ENCODE measurements at places on chromosomes 4 and X.

GRCh38 chr4:109764789-109765402, 35.0 kb upstream of the PLA2G12A start:
- no peak for DNase-seq

DNA sequence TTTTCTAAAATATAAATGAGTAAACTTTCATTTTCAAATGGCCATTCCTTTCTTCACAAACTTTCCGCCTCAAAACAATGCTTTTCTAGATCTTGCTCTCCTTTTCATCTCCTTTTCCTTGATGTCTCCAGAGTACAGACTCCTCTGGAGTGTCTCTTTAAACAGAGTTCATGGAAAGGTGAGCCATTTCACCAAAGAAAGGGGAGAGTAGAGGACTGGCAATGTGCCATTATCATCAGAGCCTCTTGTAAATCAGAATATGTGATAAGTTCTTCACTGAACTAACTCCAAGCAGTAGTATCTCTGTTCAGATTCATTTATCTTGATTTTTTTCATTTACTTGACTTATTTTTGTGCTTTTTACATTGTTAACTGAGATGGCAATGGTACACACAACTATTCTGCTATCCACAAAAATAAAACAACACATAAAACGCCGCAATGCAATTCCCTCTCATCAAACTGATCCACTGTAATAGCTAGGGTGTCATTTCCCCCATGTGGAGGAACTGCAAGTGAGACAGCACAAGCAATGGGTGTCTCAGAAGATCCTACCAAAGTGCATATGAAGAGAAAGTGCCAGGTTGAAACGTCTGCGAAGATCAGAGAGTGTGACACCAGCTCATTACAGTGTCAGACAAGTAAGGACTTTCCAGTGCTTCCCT, 125.4 kb downstream of the RASL11B start:
- no peak for DNase-seq

DNA sequence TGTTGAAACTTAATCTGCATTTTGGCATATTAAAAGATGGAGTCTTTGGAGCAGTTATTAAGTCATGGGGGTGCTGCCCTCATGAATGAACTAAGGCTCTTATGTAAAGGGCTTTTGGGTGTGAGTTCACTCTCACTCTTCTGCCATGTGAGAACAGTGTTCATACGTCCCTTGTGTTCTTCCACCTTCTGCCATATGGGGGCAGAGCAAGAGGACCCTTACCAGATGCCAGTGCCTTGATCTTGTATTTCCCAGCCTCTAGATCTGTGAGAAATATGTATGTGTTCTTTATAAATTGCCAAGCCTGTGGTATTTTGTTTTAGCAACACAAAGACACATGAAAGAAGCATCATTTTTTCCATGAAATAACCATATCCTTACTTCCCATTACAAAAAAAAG, 213.9 kb downstream of the SPOCK3 start:
- no peak for DNase-seq

DNA sequence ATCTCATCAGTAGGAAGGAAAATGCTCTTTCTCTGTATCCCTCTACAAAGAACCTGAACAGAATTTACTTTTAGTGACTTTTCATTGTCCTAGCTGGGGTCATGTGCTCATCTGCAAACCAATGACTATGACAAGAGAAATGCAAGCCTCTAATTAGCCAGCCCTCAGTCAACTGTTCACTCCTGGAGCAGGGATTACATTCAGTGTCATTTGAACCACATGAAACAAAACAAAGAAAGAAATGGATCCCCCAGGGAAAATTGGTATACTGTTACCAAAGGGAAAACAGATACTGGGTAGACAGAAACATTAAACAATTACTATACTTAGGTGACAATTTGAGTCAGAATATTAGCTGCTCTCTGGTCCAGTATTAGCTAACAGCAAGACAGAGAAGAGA, 173.6 kb downstream of the RCHY1 start:
- no peak for DNase-seq

DNA sequence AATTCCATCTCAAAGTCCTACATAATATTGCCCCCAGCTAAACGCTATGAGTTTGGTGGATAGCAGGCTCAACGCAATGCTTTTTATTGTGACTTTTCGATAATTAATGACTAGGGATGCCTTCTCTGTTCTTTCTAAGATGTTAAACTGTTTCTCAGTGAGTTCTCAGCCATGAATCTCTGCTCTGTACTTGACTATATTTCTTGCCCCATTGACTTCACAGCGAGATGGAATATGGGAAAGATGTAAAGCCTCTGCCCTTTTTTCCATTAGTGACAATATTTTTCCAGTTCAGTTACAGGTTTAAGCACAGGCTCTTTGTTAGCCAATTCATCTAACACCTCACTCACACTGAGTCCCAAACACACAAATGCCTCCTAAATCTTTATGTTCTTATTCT, 1022.0 kb downstream of the ADGRL3 start:
- no peak for DNase-seq

DNA sequence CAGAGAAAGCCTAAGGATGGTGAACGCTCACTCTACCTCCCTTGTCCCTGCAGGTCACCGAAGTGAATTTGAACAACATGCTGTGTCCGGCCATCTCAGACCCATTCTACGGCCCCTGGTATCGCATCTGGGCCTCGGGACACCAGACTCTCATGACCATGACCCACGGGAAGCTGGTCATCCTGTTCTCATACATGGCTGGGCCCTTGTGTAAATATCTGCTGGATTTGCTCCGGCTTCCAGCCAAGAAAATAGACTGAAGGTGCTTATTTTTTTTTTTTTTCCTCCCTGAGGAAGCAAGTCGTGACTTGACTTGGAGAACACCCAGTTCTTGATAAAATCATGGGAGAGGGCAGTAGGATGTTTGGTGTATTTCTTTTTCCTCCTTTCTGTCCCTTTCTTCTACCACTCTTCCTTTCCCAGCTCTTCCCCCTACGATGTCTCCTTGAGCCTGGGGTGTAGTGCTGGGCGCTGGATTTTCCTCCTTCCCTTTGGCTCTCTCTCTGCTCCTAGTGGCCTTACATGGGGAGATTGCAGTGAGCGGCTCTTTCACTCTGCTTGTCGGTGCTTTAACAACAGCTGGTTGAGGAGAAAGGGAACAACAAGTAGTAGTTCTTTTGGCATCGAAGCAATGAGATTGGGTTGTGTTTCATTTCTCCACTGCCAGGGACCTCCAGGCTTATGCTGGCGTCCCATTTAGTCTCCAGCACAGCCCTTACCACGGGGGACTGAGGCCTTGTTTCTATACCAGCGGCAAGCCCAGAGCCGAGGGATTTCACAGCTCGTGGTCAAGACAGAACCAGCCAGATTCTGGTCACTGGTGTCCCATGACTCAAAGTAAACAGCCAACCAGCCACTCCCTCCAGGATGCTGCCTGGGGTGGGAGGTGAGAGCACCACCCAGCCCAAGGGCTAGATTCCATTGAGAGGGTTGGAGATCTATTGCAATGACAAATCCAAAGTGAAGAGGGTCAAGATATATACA, 144.4 kb downstream of the AMMECR1 start:
- DNase-seq = no peak

GRCh38 chr4:53043891-53044650, 182.0 kb downstream of the RASL11B start:
- no peak for DNase-seq

- no peak for DNase-seq
These were observed 466.7 kb downstream of the TRAM1L1 start for GRCh38 chr4:116618638-116619037.

- DNase-seq = no peak
These were observed 6.3 kb downstream of the PRAF2 start for GRCh38 chrX:49067285-49068120.

GRCh38 chr4:15034071-15034764, 31.9 kb downstream of the CPEB2 start:
- DNase-seq = no peak

- DNase-seq = no peak
These were observed 30.5 kb downstream of the CNGA2 start for GRCh38 chrX:151765026-151765425.

GRCh38 chr4:109051054-109051453, 251.4 kb downstream of the COL25A1 start:
- DNase-seq = no peak

GRCh38 chr4:39522068-39522467, 5.2 kb downstream of the UGDH start:
- no peak for DNase-seq

GRCh38 chr4:7180938-7181337, 11.4 kb upstream of the SORCS2 start:
- no peak for DNase-seq

DNA sequence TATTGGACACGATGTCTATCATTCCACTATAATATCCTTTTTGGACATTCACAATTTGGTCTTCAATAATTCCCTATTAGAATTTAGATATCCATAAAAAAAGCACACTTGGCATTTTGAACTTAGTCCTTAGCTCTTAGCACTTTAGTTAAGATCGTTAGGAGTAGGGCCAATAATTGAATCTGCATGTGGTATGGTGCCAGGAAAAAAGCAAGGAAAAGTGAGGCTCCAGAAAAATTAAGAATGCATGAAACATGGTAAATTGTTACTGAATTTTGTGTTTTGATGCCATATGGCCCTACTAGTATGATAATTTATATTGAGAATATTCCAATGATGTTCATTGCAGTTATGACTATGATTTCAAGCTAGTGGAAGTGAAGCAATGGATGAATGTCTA, 53.6 kb upstream of the TEX13A start:
- DNase-seq = no peak

- no peak for DNase-seq
These were observed 63.4 kb upstream of the SORBS2 start for GRCh38 chr4:185875316-185875907.

DNA sequence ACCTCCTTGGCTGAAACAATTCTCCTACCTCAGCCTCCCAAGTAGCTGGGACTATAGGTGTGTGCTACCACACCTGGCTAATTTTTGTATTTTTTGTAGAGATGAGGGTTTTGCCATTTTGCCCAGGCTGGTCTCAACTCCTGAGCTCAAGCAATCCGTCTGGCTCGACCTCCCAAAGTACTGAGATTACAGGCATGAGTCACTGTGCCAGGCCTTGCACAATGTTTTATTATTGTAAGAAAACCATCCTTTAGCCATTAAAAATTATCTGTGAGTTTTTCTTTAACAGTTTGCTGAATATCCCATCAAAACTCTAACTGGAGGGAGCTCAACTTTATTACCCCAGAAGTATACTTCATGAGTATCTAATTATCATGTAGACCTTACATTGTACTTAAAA, 900.3 kb downstream of the PCDH7 start:
- DNase-seq = no peak

DNA sequence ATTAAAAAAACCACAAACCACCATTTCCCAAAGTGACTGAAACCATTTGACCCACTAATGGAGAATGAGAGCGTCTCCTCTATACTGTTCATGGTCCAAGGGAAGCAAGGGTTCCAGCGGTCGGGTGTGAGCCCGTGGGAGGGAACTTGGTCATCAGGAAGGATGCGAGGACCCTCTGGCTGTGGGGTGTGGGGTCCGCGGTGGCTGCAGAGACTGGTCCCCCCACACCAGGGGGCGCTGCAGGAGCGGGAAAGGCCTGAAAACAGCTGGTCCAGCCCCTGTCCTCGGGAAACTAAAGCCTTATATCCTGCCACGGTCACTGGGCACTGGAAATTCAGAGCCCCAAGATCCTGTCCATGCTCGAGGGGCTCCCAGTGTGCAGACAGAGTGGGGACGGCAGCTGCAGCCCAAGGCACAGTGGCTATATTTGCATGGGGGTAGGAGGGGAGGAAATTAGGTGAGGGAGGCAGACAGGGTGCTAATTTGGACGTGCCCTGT, 4.3 kb downstream of the BLOC1S4 start:
- peak; percentile 72 for DNase-seq

GRCh38 chr4:161148051-161148450, 1015.7 kb downstream of the FSTL5 start:
- no peak for DNase-seq

GRCh38 chrX:153897899-153898298, 6.6 kb upstream of the AVPR2 start:
- no peak for DNase-seq

GRCh38 chrX:135112096-135112729, 8.1 kb downstream of the ETDB start:
- no peak for DNase-seq

DNA sequence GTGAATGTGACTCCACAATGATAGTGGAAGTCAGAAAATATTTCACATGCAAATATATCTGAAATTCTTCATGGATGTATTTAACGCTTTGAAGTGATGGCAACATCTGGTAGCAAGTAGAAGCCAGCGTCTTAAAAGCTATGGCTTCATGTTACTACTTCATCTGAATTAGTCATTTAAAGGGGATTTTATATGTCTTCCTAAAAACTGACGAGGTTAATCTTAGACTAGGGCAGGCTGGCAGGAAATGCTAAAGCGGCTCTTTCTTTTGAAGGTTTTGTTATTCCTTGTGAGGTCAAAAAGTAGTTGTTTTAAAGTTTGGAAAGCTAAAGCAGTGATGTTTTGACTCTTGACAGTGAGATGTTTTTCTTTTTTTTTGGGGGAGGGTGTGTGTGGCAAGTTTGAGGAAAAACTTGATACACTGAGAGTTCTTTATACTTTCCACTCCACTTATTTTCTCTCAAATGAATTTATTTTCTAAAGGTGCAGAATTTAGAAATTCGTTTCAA, 22.6 kb downstream of the PLS3 start:
- no peak for DNase-seq

GRCh38 chr4:118898684-118899138, 10.1 kb downstream of the SYNPO2 start:
- no peak for DNase-seq
